ENCODE measurements at places on chromosomes 4 and X. TPM values are rescaled to one million over a fixed set of nuclear protein-coding genes. Genes with fewer than 3 reads are reported as not detected.
A peak's percentile ranks its signal among the peaks of the same experiment; 100 is the strongest.

DNA sequence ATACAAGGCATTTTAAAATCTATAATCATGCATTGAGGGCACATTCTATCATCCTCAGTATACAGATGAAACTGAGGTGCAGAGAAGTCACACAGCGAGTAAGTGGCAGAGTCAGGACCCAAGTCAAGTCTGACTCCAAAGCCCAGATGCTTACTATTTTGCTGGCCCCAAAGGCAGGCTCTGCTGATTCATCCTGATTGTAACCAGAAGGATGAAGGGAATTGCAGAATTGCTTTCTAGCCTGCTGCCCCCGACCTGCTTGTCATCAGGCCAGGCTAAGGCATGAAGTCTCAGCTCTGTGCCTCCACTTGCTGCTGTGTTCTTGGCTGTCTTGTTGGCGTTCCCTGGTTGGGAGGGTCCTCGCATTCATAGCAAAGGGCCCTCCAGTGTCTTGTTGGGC lies 62.7 kb downstream of the SLC9A6 start:
- H3K4me1 ChIP-seq, result no peaks in the 10 kb centered on the region
- no peak overlapping the region for H3K27ac ChIP-seq
- DNase-seq, result no peak
- no peaks in the 10 kb centered on the region for H3K36me3 ChIP-seq

Gene IL21
- 3.1 TPM for total RNA-seq

DNA sequence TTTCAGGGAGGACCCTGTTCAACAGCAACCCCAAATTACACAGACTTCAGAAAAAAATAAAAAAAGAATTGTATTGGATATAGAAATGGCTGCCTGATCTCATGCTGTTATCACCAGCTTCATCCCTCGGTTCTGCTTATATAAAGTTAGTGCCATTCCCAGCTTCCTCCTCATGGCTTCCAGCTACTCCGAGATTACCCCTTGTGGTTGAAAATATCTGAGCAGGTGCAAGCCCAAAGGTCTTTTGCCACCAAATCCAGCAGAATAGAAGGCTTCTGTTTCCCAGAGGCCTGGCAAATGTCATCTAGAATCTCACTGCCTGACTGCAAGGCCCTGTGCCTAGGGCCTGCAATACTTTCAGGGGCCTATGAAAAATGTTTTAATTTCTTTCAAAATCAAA lies 13.8 kb upstream of the HPGDS start:
- H3K27me3 ChIP-seq, result no peaks in the 10 kb centered on the region
- no peaks in the 10 kb centered on the region for H3K4me1 ChIP-seq
- H3K36me3 ChIP-seq, result no peaks in the 10 kb centered on the region
- H3K4me3 ChIP-seq, result no peak overlapping the region

- H3K27ac ChIP-seq, result no peak overlapping the region
- no peak overlapping the region for H3K4me3 ChIP-seq
- no peaks in the 10 kb centered on the region for H3K4me1 ChIP-seq
- H3K27me3 ChIP-seq, result no peaks in the 10 kb centered on the region
- no peak for DNase-seq
Measured at GRCh38 chrX:86133761-86134160, 14.5 kb upstream of the DACH2 start.

DNA sequence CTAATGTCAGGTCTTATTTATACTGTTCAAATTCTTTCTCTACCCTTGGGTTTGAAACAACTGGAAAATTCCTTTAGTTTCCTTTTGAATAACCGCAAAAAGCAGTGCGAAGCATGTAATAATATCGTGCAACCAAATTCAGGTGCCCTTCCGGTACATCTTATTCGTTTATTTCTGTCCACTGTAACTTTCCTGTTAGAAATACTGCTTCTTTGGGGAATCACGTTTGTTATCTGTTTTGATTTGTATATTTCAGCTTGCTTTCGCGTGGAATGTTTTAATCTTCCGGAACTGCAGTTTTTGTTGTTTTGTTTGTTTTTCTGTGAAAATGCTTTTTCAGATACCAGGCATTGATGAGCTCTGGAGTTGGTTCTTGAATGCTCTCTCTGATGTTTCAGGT lies 85.7 kb upstream of the HPRT1 start:
- no peaks in the 10 kb centered on the region for H3K27me3 ChIP-seq
- no peak for DNase-seq
- peak overlapping the region; percentile 86 for H3K4me3 ChIP-seq
- peaks cover 7% of the 10 kb centered on the region for H3K4me1 ChIP-seq
- H3K36me3 ChIP-seq, result no peaks in the 10 kb centered on the region
- peak overlapping the region; percentile 87 for H3K27ac ChIP-seq

Gene MED14
- 42.1 TPM for total RNA-seq

Gene RPS6KA6
- total RNA-seq, result 0.35 TPM

Gene PTCHD1
- total RNA-seq, result not detected

DNA sequence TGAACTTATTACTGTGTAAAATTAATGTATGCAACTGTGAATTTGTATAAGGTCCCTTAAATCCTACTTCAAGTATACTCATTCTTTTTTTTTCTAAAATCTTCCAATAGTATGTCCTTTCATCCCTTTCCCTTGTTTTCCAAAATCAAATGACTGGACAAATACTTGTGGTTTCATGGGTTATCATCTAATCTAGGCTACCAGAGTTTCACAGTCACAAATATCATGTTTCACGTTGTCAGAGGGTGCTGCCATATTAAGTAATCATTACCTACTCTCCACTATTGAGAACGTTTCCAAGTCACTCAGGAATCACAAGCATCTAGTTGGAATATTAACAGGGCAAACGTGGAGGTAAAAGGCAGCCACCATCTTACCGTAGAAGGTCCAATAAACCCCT lies 1235.0 kb upstream of the TENM3 start:
- no peaks in the 10 kb centered on the region for H3K27me3 ChIP-seq
- no peak for DNase-seq
- no peak overlapping the region for H3K4me3 ChIP-seq
- no peak overlapping the region for H3K27ac ChIP-seq
- no peaks in the 10 kb centered on the region for H3K4me1 ChIP-seq

DNA sequence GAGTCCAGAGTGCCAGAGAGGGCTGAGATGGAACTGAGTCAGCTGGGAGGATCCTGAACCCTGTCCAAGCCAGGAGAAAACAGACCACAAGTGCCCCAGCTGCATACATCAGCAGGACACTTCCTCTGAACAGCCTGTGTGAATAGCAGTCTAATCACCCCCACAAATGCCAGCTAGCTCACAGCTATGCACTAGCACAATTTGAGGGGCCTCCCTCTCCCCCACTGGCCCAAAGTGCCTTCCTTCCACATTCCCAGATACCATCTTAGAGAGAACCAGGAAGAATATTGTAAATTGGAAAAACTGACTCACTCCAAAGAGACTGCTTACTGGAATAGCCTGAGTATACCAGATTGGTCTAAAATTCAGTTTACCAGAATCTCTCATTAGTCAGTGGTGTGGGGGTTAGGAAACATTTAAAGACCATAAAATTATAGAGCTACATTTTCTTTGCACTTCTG lies 292.6 kb upstream of the KLF3 start:
- no peak for DNase-seq
- no peak overlapping the region for H3K4me3 ChIP-seq
- no peak overlapping the region for H3K27ac ChIP-seq
- H3K4me1 ChIP-seq, result peaks cover 6% of the 10 kb centered on the region
- H3K36me3 ChIP-seq, result no peaks in the 10 kb centered on the region

DNA sequence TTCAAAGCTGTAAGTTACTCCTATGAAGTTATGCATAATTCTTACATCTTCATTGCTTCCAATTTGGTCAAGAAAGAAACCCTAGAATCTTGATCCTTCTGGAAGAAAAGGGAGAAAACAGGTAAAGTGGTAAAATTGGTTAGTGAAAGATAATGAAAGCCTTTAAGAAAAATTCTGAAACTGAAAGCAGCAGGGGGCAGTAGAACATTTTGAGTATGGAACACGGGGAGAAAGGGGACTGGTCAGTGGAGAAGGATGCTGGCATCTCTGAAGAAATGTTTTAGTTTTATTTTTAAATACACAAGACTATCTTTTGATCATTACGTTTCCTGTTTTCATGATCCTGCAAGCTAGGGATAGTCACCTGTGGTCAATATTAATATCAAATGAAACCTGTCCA lies 54.3 kb downstream of the SLIT2 start:
- H3K27me3 ChIP-seq, result no peaks in the 10 kb centered on the region
- no peak for DNase-seq

Gene CA5B
- total RNA-seq, result 8.8 TPM

Gene FAM241A
- 7.8 TPM for total RNA-seq

GRCh38 chr4:168398589-168398988 lies 80.0 kb upstream of the DDX60 start:
- H3K4me1 ChIP-seq, result no peaks in the 10 kb centered on the region
- H3K36me3 ChIP-seq, result peaks cover 41% of the 10 kb centered on the region
- H3K27me3 ChIP-seq, result no peaks in the 10 kb centered on the region
- DNase-seq, result no peak
- H3K27ac ChIP-seq, result no peak overlapping the region

Data from CD8-positive, alpha-beta memory T cell (primary cell).